ENCODE measurements at places on chromosomes 11 and 22. TPM values are rescaled to one million over a fixed set of nuclear protein-coding genes. Genes with fewer than 3 reads are reported as not detected.

DNA sequence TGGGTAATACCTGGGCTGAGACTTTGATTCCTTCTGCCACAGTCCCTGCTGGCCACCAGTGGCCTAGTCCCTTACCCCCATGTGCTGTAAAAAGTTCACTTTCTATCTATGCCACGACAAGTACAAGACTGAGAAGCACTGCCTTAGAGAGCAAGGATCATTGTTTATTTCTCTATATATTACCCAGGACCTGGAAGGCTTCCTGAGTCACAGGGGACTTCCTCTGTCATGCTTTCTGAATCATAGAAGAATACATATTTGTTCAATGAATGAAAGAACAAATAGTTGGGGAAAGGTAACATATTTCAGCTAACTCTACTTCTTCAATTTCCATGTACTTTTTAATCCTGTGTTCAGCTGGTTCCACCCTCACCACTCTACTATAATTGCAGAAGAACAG is 5.5 kb upstream of the SYT9 start:
- H3K27ac ChIP-seq: no peak overlapping the region
- no peaks in the 10 kb centered on the region for H3K36me3 ChIP-seq
- no peak overlapping the region for H3K4me3 ChIP-seq
- H3K4me1 ChIP-seq: peaks cover under 1% of the 10 kb centered on the region
- peaks cover 8% of the 10 kb centered on the region for H3K27me3 ChIP-seq
- no peak for DNase-seq

DNA sequence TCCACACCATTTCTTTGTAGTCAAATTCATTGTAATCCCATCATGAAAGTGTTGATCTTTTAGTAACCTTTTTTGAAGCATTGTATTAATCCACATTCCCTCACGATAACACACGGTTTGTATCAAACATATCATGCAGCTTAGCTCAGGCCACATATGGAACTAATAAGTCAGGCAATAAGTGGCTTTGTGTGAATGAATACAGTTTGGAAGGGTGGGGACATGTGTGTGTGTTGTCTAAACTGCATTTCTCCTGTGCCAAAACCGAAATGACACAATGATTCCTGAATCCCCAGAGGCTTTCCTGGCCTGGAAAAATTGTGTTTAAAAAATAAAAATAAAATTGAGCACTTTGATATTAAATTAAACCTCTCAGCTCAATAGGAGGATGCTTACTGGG is 98.3 kb downstream of the WNT11 start:
- H3K27ac ChIP-seq: no peak overlapping the region
- H3K4me3 ChIP-seq: no peak overlapping the region
- peaks cover 2% of the 10 kb centered on the region for H3K4me1 ChIP-seq
- no peaks in the 10 kb centered on the region for H3K27me3 ChIP-seq
- no peaks in the 10 kb centered on the region for H3K36me3 ChIP-seq

- H3K27ac ChIP-seq: peak within 1 kb of the TSS; percentile 92
- peaks cover 22% of the 10 kb centered on the region for H3K36me3 ChIP-seq
- no peaks in the 10 kb centered on the region for H3K27me3 ChIP-seq
- peak within 1 kb of the TSS; percentile 87 for H3K4me3 ChIP-seq
- peaks cover 11% of the 10 kb centered on the region for H3K4me1 ChIP-seq
These were observed at the start of gene POLR3H for GRCh38 chr22:41543854-41544670. Gene POLR3H, minus strand, starts transcription at chr22:41544470. Its CDS starts 369 bp downstream, at chr22:41544101.

- H3K4me3 ChIP-seq: no peak overlapping the region
- DNase-seq: peak; percentile 55
- H3K27ac ChIP-seq: no peak overlapping the region
- H3K4me1 ChIP-seq: no peaks in the 10 kb centered on the region
These were observed 18.4 kb upstream of the TECTA start for GRCh38 chr11:121082670-121083069.

MPPED1 gene
- 1.5 TPM for total RNA-seq

SPDYC gene
- total RNA-seq: not detected

CCDC116 gene
- not detected for total RNA-seq

DNA sequence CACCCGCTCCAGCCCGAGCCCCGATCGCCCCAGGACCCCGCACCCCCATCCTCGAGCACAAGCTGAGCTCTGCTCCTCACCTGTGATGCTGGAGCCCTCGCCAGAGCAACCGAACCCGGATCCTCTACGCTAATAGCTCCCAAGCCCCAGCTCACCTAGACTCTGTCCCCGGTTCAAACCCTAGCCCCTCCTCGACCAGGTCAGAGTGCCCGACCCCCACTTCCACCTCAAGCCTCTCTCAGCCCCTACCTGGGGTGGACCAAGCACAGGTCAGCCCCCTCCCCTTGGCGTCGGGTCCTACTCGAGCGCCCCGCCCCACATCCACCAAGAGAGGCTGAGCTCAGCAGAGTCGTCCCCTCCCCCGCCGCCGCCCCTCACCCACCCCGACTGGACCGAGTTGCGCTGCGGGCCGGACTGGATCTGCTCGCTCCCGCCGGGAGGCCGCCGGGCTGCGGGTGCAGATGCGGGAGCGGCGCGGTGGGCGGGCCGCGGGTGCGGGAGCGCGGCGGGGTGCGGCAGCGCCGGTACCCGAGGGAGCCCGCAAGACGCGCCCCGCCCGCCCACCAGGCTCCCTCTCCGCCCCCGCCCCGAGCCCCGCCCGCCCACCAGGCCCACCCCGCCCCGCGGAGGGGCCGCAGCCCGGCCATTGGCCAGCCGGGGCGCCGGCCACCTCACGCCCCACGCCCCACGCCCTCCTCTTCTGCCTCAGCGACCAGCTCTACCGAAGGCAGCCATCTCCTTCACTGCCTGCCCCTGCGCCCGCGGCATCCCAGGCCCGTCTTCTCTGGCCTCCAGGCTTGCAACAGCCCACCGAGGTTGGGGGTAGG is 577 bp upstream of the DKK3 start:
- no peaks in the 10 kb centered on the region for H3K36me3 ChIP-seq
- peak overlapping the region; percentile 74 for H3K27ac ChIP-seq
- peak; percentile 47 for DNase-seq
- peaks cover 25% of the 10 kb centered on the region for H3K4me1 ChIP-seq

DNA sequence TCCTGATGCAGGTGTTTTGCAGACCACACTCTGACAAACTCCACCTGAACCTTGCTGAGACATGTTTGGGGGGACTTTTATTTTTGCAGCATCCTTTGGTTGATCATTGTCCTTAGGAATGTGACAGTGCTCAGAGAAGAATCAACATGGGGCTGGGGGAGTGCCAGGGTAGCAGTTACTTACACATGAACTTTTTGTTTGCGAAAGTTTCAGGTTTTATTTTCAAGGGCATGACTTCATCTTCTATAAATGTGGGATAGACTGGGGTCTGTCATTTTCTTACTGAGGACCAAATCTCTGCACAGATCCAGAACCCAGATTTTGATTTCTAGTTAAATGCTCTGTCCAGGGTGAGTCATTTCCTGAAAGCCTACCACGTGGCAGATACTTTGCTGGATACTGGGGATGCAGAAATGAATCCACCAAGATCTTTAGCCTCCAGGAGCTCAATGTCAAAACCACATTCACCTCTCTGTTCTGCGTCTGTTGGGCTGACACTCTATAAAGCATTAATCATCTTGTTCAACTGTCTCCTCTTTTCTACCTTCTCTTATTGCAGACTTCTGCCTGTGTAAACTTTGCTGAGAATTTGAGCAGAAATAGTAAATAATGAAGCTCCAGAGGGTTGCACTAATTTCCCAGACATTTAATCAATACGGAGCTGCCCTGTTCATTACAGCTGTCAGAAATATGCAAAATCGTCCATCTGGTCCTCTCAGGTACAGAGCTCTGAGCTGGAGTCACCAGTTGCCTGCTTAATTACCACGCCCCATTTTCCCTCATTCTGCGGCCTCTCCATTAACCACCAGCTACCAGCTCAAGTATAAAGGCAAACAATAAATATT is 387.9 kb downstream of the MIAT start:
- H3K36me3 ChIP-seq: no peaks in the 10 kb centered on the region
- H3K4me1 ChIP-seq: no peaks in the 10 kb centered on the region
- H3K4me3 ChIP-seq: no peak overlapping the region
- no peak for DNase-seq

GRCh38 chr11:26839911-26840698 is 118.2 kb upstream of the SLC5A12 start:
- H3K4me1 ChIP-seq: peaks cover 8% of the 10 kb centered on the region
- no peak overlapping the region for H3K4me3 ChIP-seq
- no peak overlapping the region for H3K27ac ChIP-seq
- H3K36me3 ChIP-seq: no peaks in the 10 kb centered on the region
- DNase-seq: no peak

- DNase-seq: no peak
- H3K4me1 ChIP-seq: no peaks in the 10 kb centered on the region
- no peak overlapping the region for H3K27ac ChIP-seq
- H3K27me3 ChIP-seq: no peaks in the 10 kb centered on the region
- peaks cover 7% of the 10 kb centered on the region for H3K36me3 ChIP-seq
These were observed 32.2 kb downstream of the CSNK2A3 start for GRCh38 chr11:11320825-11321224.

DNA sequence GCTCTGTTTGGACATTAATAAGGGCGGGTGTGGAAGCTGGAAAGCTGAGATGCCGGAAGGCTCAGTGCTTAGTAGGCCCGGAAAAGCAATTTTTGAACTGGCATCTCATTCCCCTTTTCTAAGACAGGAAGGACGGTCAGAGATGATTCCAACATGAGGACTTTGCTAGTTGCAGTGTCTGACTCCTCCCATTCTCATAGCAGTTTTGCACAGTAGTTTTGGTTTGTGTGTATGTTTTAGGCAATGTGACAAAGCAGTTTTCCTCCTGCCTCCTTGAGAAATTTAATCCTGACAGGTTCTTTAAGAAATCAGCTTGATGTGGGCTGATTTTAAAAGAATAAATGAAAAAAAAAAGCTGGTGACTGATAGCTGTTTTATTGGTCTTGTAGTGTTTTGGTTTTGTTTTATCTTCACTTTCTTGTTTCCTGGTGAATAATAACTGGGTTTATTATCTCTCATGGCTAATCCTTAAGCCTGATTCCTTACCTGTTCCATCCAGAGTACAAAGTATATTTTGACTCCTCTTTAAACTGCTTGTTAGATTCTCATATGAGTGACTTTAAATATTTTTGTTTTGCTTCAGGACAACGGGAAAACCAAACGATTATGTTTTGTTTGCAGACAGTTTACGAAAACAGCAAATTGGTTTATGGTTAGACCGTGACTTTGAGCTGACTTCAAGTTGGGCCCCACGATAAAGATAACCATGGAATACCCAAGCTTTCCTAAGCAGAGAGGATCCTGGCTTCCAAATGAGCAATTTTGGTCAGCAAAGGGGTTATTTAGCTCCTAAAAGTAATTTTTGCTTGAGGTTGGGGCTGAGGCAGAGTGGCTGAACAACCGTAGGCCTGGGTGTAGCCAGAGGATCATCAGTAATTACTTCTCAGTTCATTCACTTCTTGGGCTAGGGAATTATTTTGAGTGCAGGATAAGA is 3.4 kb downstream of the PTPRJ start:
- H3K4me3 ChIP-seq: no peak overlapping the region
- H3K27me3 ChIP-seq: no peaks in the 10 kb centered on the region
- no peaks in the 10 kb centered on the region for H3K36me3 ChIP-seq
- H3K4me1 ChIP-seq: peaks cover 84% of the 10 kb centered on the region
- peak overlapping the region; percentile 90 for H3K27ac ChIP-seq
- no peak for DNase-seq

DNA sequence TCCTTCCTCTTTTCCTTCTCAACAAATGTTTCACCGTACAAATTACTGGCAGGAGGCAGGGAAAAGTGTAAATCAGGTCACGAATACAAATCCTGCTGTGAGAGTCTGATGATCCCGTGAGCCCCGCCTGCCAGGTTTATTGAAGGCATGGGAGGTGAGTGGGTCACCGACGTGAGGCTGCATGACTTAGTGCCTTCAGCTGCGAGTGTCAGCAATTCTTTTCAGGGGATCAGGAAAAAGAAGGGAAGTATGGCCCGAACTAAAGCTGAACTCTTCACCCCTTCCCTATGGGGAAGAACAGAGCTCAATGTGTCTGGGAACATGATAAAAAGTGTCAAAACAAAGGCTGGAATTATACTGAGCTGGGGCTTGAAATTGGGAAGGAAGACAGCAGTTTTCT is 166.2 kb downstream of the OPCML start:
- no peaks in the 10 kb centered on the region for H3K4me1 ChIP-seq
- H3K4me3 ChIP-seq: no peak overlapping the region
- H3K27me3 ChIP-seq: no peaks in the 10 kb centered on the region
- no peaks in the 10 kb centered on the region for H3K36me3 ChIP-seq

TBC1D22A gene
- total RNA-seq: 53.1 TPM

DNA sequence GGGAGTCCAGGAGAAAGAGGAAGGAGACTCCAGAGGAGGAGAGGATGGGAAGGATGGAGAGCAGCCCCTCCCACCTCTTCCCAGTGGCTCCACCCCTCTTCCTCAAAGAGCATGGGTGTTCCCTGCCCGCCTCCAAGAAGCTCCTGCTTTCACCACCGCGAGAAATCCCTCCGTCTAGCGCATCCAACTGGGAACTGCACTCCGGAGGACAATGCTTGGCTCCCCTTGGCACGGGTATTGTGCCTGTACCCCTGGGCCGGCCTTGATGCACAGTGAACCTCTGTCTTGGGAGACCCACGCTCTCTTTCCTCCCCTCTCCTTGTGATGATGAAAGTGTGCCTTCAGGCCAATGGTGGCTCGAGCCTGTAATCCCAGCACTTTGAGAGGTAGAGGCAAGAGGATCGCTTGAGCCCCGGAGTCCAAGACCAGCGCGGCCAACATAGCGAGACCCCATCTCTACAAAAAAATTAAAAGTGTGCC is 14.9 kb upstream of the ADA2 start:
- H3K36me3 ChIP-seq: no peaks in the 10 kb centered on the region
- H3K4me3 ChIP-seq: no peak overlapping the region
- peaks cover 47% of the 10 kb centered on the region for H3K27me3 ChIP-seq
- H3K27ac ChIP-seq: no peak overlapping the region
- no peaks in the 10 kb centered on the region for H3K4me1 ChIP-seq

- H3K36me3 ChIP-seq: peaks cover 46% of the 10 kb centered on the region
- H3K4me3 ChIP-seq: no peak overlapping the region
- H3K4me1 ChIP-seq: peaks cover 11% of the 10 kb centered on the region
- DNase-seq: no peak
- no peak overlapping the region for H3K27ac ChIP-seq
- H3K27me3 ChIP-seq: no peaks in the 10 kb centered on the region
These were observed 23.4 kb downstream of the CBX7 start for GRCh38 chr22:39129081-39129480.

GCAT gene
- total RNA-seq: not detected

GRCh38 chr11:64720167-64720566 is 2.8 kb downstream of the NRXN2 start:
- H3K4me1 ChIP-seq: peaks cover 10% of the 10 kb centered on the region
- no peak for DNase-seq
- H3K4me3 ChIP-seq: no peak overlapping the region
- no peaks in the 10 kb centered on the region for H3K36me3 ChIP-seq

TMEM45B gene
- total RNA-seq: 80.6 TPM

CD3G gene
- not detected for total RNA-seq

DNA sequence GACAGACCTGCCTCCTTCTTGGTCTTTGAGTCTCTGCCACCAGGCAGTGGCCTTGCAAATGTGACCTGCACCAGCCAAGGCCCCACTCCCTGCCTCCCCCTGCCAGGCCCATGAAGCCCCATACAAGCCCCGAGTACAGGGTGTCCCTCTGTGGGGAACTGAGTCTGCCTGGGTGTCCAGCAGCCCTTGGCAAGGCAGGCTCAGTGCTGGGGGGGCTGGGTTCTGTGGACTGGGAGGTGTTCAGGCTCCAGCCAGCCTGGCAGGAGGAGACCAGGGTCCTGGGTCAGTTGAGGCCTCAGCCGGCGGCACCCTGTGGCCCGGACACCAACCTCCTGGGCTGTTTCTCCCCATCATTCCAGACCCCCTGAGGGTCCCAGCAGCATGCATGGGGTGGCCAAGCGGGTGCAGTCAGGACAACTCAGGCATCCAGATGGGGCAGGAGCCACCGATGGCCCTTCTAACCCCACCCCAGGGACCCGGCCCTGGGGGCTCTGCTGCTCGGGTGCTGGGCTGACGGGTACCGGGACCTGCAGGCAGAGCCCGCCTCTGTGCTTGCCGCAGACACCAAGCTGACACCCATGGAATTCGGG is 5.7 kb downstream of the MUC5AC start:
- DNase-seq: no peak
- H3K36me3 ChIP-seq: no peaks in the 10 kb centered on the region
- no peaks in the 10 kb centered on the region for H3K27me3 ChIP-seq
- H3K4me1 ChIP-seq: no peaks in the 10 kb centered on the region

TMEM109 gene
- 97.0 TPM for total RNA-seq

NPTXR gene
- total RNA-seq: 1.2 TPM
